ENCODE measurements at places on chromosomes 3 and 15.

- no peak for DNase-seq
Observed at GRCh38 chr3:152071924-152072323, 196.8 kb upstream of the MBNL1 start.

DNA sequence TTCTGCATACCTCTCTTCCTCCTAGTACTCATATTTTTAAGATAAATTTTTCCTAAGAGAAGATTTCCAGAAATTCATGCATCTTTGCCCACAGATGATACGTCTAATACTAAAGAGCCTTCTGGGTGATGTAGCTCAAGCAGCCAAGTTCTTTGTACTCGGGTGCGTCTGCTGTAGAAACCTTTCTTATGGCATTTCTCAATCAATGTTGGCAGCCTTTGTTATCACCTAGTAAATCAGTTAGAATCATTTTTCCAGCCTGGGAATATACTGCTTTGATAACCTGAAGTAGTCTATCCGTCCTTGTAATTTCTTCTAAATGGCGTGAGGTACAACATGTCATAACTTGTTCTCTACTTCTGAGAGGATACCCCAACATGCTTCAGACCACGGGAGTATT is 104.5 kb downstream of the GOLIM4 start:
- DNase-seq, result no peak

DNA sequence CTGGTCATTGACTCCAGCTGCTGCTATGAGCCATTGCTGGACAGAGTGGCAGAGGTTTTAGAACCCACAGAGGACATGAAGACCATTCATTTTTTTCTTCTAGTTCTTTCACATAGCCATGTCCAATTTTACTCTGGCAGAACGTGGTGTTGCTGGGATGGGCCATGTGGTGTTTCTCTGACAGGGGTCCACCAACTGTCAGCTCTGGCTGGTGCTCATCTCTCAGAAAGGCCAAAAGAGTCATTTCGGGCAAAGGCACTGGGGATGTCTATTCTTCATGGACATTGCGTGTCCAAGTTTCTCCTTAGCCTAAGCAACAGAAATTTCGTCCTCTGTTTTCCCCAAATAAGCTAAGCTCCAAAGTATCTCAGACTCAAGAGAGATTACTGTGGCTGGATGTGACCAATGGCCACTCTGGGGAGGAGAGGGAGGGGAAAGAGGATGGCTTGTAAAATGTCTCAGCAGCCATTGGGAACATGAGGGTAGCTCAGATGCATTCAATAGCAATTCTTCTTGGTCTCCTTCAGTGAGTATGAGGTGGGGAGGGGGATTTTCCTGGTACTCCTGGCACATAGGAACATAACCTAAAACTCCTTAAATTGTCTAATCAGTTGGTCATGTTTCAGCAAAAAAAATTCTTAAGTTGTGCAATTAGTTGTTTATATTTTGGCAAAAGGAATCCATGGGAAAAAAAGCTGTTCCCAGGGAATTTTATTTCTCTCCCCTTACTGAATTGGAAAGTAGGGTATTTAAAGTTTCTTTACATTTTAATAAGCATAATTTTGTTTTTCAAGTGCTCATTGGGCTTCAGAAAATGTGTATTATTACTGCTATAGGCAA is 131.6 kb upstream of the MITF start:
- no peak for DNase-seq

GRCh38 chr3:183534249-183534648 is 21.3 kb downstream of the KLHL6 start:
- DNase-seq, result no peak

DNA sequence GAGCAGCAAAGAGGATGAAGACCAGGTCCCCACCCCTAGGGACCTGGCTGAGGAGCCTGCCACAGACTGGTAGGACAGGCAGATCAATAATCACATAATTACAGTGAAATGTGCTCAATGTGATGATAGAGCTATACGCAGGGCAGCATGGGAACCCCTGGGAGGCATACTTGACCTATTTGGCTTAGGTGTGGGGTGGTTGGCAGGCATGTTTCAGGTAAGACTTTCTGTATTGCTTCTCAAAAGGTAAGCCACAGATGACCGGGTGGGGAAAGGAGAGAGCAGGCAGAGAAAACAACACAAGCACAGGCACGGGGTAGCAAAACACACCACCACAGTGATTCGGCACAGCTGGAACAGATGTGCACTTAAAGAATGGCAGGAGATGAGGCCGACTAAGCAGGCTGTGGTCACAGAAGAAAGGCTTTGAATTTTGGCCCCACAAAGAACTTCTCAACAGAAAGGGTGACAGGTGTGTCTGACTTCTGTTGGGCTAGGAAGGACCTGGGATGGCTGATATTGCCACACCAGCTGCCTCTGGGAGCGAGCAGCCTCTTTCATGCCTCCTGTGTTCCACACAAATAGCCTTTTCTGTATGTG is 64.1 kb downstream of the ABCC5 start:
- DNase-seq, result no peak

DNA sequence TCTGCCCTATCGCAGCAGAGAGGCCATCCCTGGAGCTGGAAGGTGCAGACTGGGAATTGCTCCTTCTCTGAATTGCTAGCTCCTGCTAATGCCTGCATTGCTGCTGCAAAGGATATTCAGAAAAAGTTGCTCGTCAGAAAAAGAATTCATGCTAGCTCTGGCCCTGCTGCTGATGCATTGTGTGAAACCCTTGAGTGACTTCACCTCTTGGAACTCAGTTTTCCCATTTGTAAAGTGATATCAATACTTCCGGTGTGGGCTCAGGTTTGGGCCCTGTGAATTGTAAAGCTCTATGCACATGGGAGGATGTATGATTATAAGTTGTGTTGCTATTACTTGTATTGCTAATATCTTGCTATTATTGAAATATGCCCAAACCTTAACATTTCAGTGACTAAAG is 11.4 kb downstream of the SQOR start:
- no peak for DNase-seq

DNA sequence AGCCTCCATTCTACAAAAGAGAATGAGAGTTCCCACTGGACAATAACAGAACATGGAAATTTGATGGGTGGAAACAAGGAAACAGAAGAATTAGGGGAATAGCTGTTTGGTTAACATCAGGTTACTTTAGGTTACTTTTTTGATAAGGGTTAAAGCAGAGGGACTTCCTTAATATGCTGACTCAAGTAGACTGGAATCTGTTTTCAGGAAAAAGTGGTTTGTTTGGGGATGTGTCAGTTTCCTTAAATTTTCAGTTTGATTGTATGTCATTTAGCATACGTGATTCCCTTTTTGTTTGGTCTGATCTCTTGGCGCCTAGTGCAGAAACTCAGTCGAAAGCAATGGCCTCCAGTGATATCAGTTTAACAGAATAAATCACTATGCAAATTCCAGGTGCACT is 411.8 kb upstream of the GRM7 start:
- DNase-seq, result no peak

DNA sequence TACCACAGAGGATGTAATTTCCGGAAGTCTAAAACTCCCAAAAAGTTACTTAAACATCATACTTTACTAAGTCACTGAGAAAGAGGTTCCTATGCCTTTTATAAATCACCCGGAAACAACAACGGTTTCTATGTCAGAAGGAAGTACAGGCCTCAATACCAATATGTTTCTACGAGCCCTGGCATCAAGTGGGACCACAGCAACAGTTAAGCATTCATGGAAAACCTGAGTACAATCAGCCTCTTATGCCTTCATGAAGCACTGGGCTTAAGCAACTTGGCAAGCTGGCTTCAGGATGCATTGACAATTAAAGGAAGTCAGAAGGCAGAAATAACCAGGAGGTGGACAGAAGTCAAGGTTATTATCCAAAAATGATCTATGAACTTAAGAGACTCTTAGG is 19.1 kb upstream of the B3GNT5 start:
- no peak for DNase-seq

GRCh38 chr3:195701042-195701915 is 19.5 kb upstream of the MUC20 start:
- no peak for DNase-seq

DNA sequence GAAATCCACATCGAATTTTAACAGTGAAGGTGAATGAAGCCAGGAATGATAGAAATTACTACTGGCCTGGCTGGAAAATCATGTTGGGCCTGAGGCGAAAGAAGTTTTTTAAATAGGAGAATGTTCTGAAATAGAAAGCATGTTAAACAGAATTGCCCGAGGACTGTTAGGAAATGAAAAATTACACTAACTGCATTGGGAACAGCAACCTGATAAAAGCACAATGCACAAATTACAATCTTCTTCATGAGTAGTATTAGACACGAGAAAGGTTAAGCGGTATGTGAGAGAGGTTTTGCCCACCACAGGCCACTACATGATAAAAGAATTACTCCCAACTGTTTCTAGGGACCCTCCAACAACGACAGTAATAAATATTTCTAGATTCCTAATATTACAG is 18.9 kb downstream of the GBE1 start:
- DNase-seq, result no peak

DNA sequence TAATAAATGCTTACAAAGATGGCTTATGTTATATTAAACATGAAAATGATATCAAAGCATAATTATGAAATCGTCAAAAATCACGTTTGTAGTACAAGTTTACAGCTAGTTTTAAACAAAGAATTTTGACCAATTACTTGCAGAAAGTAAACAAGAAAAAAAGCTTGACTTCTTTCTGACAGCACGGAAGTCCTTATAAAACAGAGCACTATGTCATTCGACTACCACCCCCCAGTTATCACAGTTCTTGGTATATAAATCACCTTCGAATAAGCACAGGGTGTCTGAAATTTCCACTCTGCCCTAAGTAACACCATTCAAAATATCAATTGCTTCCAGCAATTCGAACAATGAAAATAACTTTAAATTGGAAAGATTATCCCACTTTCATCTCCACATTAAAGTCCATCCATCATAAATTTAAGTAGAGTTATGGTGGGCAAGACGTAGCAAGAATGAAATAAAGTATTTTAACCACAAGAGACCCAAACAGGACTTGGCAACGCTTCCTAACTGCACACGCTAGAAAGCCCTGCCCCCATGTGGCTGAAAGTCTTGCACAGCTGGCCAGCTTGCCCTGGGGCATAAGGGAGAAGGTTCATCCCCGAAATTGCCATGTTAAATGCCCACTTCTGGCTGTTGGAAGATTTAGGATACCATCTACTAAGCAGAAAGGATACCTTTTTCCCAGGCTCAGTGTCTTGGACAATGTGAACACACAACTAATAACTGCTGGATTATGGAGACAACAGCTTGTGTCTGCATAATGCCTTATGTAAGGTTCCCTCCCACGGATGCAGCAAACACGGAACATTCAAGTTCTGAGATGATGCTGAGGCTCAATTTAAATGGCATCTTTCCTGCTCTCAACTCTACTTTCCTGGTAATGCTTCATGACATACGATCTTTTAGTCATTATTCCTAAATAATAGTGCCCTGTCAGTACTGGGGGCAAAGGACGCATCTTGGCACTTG is 116.4 kb upstream of the TJP1 start:
- no peak for DNase-seq

- DNase-seq, result no peak
Observed at GRCh38 chr3:74122281-74122680, 492.2 kb downstream of the CNTN3 start.

DNA sequence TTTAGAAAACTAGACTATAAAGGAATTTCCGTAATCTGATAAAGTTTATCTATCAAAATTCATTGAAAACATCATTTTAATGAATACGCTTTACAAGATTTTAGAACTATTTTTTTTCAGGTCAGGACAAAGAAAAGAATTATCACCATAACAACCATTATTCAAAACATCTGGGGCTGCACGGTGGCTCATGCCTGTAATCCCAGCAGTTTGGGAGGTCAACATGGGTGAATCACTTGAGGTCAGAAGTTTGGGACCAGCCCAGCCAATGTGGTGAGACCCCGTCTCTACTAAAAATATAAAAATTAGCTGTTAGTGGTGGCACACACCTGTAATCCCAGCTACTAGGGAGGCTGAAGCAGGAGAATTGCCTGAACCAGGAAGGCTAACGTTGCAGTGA is 260.4 kb downstream of the WNT5A start:
- no peak for DNase-seq

DNA sequence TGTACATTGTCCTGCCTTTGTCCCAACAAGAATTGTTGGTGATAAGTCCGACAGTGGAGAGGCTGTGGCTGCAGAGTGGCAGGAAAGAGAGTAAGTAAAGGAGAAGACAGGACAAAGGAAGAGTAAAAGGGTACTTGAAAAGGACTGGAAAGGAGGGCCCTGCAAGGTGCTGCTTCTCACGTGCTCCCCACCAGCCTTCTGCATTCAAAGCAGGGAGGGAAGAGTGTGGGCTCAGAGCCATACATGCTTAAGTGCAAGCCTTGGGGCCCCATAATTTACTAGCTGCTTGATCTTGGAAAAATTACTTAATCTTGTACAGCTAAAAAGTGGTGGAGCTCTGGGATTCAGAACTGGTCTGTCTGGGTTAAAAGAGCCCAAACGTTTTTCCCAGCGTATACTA is 29.9 kb downstream of the MME start:
- no peak for DNase-seq

DNA sequence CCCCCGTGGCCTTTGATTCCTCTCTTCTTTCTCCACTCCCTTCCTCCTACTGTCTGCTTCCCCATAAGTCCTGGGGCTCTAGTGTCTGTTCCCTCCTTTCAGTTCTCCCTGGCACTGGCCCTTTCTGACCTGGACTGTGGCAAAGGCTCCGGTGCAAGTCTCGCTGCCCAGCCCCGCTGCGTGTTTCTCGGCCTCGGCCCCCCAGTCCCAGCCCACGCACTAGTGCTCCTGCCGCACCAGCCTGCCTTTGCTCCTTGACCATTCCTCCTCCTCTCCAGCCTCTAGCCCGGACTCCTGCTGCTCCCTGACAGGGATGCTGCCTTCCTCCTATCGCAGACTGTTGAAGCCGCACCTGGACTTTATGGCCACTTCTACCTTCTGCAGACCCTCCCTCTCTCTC is 2.1 kb downstream of the TM6SF1 start:
- no peak for DNase-seq

GRCh38 chr3:112751061-112751460 is 95.6 kb downstream of the CD200R1L start:
- no peak for DNase-seq

DNA sequence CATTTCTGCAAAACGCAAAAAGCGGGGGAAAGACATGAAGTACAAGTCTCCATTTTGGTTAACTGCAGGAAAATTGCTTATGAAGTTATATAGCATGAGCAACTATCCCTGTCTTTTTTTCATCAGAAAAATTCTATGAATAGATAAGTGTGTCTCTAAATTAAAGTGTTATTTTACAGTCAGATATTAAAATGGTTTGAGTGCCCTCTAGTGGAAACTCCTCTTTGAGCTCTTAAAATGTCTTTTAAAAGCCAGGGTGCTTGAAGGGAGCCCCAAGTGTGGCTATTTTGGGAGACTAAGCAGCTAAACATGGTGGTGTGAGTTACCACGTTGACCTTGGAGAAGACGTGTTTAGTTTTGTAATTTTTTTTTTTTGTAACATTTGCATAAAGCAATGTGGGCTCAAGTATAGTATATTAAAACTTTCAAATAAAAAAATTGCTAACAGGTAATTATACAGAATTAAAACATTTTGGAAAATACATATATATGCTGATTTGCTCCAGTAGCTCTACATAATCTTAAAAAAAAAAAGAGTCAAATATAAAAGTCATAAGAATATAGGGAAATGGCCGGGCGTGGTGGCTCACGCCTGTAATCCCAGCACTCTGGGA is 77.2 kb downstream of the PPP2R3A start:
- no peak for DNase-seq

Measured in activated T-cell treated with anti-CD3 and anti-CD28 coated beads, Interleukin-2, amount 50 U/mL, for 72 hours (primary cell).